Peyer's patch (tissue), 4 donors: ENCODE measurements at places on chromosomes 12 and 14. TPM values are rescaled to one million over a fixed set of nuclear protein-coding genes. Genes with fewer than 3 reads are reported as not detected.

Gene ERP27
- 0.94 TPM for total RNA-seq

Gene NFATC4
- 22.1 TPM for total RNA-seq

- no peak for DNase-seq
Observed at GRCh38 chr12:107662484-107662883, 23.1 kb upstream of the PWP1 start.

GRCh38 chr14:49058511-49058910 lies 527.7 kb downstream of the RPS29 start:
- no peak for DNase-seq

GRCh38 chr14:54330876-54331275 lies 65.9 kb upstream of the CDKN3 start:
- DNase-seq = no peak

DNA sequence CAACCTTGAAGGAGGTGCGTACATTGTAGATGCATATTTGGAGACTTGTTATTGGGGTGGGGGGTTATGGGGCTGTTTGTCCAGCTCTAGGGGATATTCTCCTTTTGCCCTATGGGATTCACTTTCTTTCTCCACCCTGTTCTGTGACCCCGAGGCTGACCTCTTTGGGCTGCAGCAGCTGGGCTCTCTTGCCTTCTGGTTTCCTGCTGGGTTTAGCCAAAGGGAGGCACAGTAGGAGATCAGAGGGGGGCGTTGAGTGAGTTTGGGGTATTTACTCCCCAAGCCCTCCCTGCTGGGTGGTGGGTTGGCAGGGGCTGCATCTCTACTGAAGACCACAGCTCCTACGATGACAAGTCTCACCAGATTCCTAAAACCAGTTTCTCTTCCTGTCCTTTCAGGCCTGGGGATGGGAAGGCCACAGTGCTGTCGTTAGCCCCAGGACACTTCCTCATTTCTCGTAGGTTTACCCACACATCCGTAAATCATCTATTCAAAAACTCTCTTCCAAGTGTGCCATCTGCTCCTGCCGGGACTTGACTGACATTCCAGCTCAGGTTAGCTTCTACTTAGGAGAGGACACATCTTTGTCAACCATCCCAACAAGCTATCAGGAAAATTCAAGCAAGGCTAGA lies 127.1 kb downstream of the TMEM30B start:
- DNase-seq = no peak

- no peak for DNase-seq
Observed at GRCh38 chr12:32561931-32562341, 117.2 kb upstream of the DNM1L start.

DNA sequence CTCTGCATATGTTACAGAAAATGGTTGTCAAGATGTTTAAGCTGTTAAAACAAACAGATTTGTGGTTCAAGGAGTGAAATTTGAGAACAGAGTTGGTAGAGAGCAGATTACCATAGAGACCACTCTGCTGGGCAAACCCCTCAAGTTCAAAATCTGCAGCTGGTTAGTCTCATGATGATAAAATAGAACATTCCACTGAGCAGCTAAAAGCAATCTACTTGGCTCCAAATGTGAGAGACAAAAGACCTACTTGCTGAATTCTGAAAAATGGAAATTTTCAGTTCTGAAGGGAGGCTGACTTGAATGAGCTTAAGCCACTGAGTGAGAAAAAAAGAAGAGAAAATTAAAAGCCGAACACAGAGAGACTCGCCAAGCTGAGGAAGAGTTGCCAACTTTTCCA lies 519.3 kb downstream of the NOVA1 start:
- no peak for DNase-seq
